ENCODE measurements at places on chromosomes 16 and 17.

GRCh38 chr17:40791787-40792436, 7.8 kb downstream of the KRT28 start:
- peak; percentile 10 for DNase-seq

DNA sequence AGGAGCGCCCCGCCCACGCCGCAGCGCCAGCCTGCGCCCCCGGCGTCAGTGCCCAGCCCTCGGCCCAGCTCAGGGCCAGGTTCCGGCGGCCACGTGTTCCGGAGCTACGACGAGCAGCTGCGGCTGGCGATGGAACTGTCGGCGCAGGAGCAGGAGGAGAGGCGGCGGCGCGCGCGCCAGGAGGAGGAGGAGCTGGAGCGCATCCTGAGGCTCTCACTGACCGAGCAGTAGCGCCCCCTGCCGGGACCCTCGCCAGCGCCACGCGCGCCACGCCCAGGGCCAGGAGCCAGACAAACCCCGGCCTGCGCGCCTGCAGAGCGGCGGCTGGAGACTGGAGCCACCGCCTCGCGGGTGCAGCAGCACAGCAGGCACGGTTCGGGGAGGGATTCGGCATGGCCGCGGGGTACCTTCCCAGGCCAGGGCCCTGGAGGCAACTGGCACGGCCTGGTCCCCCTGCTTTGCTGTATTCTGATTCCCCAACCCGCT, 9.3 kb downstream of the CORO6 start:
- DNase-seq = no peak

DNA sequence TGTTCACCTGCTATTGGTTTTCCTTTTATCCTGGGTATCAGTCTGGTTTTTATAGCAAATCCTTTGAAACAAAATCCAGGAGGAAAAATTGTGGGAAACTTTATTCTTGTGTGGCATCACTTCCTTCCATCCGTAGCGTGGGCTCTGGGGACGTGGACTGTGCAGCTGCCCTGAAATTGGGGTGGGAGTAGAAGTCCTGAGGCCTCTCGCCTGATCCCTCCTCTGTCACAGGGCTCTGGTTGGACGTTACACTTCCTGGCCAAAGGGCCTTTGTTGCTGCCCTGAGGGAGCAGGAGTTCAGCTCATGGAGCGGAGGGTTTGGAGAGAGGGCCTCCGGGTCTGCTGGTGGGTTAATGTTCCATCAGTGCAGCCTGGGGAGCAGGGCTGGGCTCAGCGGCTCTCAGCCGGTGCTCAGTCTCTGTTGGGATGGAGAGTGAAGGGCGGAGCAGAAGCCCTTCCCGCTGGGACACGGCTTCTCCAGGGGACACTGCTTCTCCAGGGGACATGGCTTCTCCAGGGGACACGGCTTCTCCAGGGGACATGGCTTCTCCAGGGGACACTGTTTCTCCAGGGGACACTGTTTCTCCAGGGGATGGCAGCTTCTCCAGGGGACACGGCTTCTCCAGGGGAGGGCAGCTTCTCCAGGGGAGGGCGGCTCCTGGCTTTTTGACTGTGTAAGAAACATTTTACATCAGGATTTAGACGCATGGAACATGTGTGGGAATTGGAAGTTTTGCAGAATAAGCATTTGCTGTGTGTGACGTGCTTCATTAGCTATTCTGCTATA, 15.2 kb upstream of the RPL13 start:
- DNase-seq = no peak

- DNase-seq = no peak
These were observed 4.4 kb downstream of the GABARAPL2 start for GRCh38 chr16:75570396-75571065.

DNA sequence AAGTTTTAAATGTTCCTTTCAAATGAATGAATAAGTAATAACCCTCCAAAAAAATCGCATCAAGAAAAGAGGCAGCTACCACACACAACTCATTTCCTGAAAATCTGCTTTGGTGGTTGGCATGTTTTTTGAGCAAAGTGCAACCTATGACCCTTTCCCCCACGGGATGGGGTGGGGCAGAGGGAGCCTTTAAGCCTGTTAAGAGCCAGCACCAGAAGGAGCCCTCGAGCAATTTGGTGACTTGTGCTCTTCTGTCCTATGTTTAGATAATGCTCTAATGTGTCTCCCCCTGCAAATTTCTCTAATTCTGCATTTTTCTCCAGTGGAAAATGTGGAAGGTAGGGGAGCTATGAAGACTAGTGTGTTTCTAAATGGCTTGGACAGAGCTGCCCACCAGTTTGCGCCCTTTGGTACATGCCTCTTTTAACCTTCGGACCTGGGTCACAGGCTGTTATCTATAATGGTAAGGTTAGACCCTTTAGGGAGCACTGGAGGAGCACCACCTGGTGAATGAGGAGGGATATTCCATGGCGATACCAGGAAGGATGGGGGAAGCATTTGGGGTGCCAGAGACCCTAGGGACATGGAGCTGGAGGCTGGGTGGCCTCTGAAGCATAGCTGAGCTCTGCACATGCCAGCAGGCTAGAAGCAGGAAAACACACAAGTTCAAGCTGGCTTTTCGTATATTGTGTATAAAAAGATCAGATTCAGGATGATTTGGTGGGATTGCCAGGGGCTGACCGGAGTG, 1.6 kb downstream of the PYCARD start:
- no peak for DNase-seq

GRCh38 chr16:78742501-78743283, 643.2 kb downstream of the WWOX start:
- DNase-seq = peak; percentile 43

GRCh38 chr17:21239680-21240368, 13.4 kb downstream of the NATD1 start:
- peak; percentile 64 for DNase-seq

- DNase-seq = peak; percentile 15
These were observed 514 bp downstream of the THRA start for GRCh38 chr17:40063187-40063771.

GRCh38 chr17:8057691-8058114, 18.8 kb downstream of the ALOX15B start:
- peak; percentile 80 for DNase-seq

GRCh38 chr16:57348327-57348726, 10.3 kb upstream of the CCL22 start:
- no peak for DNase-seq

DNA sequence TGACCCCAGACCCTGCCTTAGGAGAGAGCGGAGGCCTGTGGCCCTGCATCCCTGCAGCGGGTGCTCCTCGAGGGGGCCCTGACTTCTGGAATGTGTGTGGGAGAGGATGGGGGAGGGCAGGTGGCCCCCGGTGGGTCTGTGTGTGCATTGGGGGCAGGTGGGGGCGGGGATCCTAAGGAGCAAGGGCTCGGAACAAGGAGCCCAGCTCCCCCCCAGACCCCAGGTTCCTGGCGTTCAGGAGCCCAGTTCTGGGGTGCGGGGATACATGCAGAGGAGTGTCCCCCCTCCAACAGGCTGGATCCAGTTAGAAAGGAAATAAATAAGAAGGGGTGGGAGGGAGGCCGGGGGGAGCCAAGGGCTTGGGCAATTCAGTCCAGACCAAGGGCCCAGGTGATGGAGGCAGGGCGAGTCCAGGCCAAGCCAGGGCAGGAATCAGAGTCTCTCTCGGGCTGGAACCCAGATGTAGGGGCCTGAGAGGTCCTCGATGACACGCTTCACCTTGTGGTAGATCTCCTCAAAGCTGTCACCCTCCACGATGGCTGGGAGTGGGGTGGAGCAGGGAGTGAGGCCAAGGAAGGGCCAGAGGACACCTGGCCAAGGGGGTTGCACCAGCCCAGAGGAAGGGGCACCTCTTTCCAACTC, 11.2 kb upstream of the ASGR1 start:
- DNase-seq = no peak

DNA sequence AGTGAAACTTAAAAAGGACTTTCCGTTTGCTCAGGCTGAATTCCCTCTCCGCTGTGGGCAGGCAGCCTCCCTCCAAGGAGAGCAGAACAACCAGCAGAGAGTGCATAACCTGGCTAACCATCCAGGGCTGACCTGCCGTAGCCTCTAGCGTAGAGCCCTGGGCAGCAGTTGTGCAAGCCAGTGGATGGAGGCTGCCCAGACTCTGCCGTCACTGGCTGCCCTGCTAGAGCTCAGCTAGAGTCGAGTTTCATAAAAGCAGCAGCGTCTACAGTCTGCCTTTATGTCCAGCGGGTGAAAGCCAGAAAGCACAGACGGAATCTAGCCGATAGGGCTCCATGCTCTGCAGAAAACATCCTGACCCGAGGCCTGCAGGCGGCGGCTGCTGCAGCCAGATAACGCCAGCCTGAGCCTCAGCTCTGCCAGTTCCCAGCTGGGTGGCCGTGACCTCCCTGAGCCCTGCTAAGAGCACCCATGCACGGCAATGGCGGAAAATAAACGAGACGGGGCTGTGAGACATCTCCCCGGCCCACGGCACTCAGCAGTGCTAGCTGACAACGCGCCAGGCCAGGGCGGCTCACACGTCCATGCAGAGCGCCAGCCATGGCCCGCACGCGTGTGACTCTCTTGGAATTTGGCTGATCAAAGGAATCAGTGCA, 231.3 kb downstream of the ENGASE start:
- DNase-seq = no peak

- no peak for DNase-seq
These were observed 382.2 kb downstream of the ZFHX3 start for GRCh38 chr16:72665701-72666100.

DNA sequence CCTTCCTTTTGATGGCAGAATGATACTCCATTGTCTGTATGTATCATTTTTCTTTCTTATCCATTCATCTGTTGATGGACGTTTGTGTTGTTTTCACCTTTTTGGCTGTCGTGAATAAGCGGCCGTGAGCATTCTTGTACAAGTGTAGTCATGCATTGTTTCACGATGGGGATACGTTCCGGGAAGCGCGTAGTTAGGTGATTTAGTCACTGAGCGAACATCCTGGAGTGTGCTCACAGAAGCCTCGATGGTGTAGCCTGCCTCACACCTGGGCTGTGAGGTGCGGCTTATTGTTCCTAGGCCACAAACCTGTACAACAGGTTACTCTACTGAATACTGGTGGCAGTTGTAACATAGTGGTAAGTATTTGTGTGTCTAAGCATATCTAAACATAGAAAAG, 136.5 kb downstream of the CMIP start:
- no peak for DNase-seq

DNA sequence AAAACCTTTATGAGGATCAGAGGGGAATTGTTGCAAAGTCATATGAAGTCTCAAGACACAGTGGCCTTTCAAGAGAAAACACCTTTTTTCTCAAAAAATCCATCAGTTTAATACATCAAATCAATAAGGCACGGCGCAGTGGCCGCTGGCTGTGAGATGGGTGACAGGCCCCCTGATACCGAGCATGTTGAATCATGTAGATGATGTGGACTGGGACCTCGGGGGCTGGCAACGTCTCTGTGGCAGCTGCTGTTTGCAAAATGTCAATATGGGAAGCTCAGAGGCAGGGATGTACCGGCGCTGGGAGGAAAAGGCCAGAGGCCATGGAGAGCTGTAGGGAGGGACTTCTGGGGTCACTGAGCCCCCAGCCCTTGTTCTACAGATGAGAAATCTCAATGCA, 169.1 kb downstream of the GSG1L start:
- DNase-seq = no peak

Measured in HEK293T (cell line).